ENCODE measurements at places on chromosomes 2 and 18. TPM values are rescaled to one million over a fixed set of nuclear protein-coding genes. Genes with fewer than 3 reads are reported as not detected.
A peak's percentile ranks its signal among the peaks of the same experiment; 100 is the strongest.

DNA sequence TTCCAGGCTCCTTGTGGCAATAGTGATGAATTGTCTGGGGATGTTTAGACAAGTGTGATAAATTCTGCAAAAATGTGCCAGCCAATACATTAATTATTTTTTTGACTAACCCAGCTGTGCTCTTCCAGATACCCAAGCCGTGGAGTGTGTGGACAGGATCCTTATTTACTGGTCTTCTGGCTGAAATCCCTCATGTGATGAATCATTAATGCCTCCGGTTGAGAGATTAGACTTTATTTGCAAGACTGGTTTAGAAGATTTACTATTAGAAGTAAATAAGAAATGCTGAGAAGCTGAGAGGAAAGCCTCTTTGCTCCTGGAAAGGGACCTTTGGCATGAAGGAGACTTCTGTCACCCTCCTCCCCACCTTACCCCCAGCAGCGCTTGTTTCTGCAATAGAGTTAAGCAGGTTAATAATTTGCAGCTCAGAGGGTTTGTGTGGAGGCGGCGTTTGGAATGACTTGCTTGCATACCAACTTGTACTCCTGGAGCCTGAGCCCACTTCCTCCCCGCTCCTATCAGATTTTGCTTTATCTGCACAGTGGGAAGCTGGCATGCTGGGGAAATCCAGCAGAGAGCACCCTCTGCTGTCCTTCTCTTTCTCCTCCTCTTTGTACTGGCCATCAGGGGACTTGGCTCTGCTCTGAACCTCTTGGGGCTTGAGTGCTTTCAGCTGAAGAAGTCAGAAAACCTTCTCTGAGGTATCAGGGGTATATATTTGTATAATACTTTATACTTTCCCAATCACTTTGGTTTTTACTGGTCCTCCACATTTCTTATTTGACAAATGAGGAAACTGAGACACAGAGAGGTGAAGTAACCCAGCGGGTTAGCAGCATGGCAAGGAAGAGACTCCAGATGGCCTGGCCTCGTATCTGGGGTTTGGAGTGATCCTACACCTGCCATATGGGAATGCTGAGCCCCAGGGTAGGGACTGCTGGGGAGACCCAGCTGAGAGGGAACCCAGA lies 16.3 kb downstream of the SLC3A1 start:
- H3K27me3 ChIP-seq = no peaks in the 10 kb centered on the region
- DNase-seq = peak; percentile 93

DNA sequence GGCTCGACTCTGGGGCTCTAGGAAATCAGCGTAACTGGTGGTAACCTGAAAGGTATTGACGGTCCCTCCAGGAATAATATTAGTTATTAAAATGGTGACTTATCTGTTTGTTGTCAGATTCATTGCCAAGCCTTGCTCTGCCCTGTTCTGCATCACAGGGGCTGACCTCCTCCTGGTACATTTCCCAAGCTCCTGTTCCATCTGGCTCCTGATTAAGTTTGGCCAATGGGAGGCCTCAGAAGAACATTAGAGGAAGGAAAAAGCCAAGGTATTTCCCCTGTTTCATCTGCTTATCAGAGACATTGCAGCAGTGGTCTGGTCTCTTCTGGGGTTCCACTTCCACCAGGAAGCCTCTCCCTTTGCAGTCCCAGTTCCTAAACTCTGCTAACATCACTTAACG lies 527.0 kb downstream of the TNS1 start:
- no peak overlapping the region for H3K4me3 ChIP-seq
- H3K36me3 ChIP-seq = no peaks in the 10 kb centered on the region
- H3K4me1 ChIP-seq = no peaks in the 10 kb centered on the region
- DNase-seq = no peak
- H3K27me3 ChIP-seq = no peaks in the 10 kb centered on the region

DNA sequence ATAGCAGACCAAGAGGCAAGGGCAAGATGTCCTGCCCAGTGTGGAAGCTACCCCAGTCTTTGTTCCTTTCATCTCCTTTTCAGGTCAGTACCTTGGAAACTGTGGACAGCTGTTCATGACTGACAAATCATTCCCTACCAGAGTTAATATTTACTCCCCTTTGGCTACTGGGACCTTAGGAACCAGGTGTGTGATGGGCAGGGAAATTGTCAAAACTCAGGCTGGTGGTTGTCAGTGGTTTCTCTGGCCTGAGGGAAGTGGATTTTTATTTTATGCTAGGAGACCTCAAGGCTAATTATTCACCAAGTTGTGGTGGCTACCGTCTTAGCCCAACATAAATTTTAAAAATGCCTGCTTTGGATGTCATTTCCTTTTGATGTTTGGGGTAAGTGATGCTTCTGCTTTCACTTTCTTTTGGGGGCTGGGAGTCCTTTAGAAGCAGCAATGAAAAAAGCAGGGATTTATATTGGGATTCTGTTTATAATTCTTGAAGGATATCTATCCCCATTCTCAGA lies 119.3 kb downstream of the SETBP1 start:
- no peak overlapping the region for H3K4me3 ChIP-seq
- H3K27ac ChIP-seq = no peak overlapping the region
- H3K27me3 ChIP-seq = no peaks in the 10 kb centered on the region

C2orf42 gene
- total RNA-seq = 21.1 TPM

DNA sequence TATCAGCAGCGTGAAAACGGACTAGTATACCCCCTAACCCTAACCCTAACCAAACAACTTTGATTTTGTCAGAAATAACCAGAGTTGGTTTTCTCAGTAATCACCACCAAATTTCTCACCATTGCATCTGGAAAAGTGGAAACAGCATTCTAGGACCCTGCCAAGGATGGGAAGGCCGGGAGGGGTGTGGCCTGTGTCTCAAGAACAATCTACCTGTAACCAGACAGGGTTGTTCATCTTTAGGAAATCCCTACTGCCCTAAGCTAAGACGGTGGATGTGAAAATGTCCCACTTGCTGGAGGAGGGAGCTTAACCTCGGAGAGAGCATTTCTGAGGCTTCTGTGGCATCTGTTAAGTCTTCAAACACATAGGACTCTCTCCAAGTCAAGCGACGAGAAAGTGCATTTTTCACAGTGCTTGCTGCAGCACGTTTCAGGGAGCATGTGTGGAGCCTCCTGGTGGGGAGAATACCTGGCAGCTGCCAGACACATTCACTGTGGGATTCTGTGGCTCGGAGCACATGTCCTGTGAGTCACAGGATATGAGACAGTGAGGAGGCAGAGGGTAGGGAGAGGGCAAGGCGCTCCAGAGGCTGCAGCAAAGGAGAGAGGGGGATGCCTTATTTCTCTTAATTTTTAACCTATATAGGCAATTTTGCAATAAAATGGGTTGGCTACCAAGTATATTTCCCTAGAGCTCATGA lies 207.5 kb downstream of the SPP2 start:
- H3K27me3 ChIP-seq = no peaks in the 10 kb centered on the region
- H3K4me3 ChIP-seq = peak overlapping the region; percentile 22
- H3K4me1 ChIP-seq = peaks cover 41% of the 10 kb centered on the region

- H3K27me3 ChIP-seq = no peaks in the 10 kb centered on the region
- no peak overlapping the region for H3K4me3 ChIP-seq
- DNase-seq = no peak
- H3K36me3 ChIP-seq = no peaks in the 10 kb centered on the region
- H3K4me1 ChIP-seq = peaks cover 8% of the 10 kb centered on the region
Measured at GRCh38 chr2:145159676-145160075, 639.8 kb upstream of the ZEB2 start.

CCDC88A gene
- 21.6 TPM for total RNA-seq

- DNase-seq = peak; percentile 82
- H3K4me3 ChIP-seq = no peak overlapping the region
- H3K27me3 ChIP-seq = no peaks in the 10 kb centered on the region
- H3K27ac ChIP-seq = peak overlapping the region; percentile 81
- H3K36me3 ChIP-seq = no peaks in the 10 kb centered on the region
Measured at GRCh38 chr2:17615728-17616351, 75.3 kb downstream of the VSNL1 start.

Measured in PC-3 (cell line).